ENCODE measurements at places on chromosomes 4 and X. TPM values are rescaled to one million over a fixed set of nuclear protein-coding genes. Genes with fewer than 3 reads are reported as not detected.
A peak's percentile ranks its signal among the peaks of the same experiment; 100 is the strongest.

- no peak overlapping the region for H3K4me3 ChIP-seq
- no peak for DNase-seq
- no peaks in the 10 kb centered on the region for H3K27me3 ChIP-seq
- H3K27ac ChIP-seq, result no peak overlapping the region
- no peaks in the 10 kb centered on the region for H3K36me3 ChIP-seq
Measured at GRCh38 chr4:174423257-174423944, 98.9 kb downstream of the HPGD start.

Gene ERAS
- not detected for total RNA-seq

DNA sequence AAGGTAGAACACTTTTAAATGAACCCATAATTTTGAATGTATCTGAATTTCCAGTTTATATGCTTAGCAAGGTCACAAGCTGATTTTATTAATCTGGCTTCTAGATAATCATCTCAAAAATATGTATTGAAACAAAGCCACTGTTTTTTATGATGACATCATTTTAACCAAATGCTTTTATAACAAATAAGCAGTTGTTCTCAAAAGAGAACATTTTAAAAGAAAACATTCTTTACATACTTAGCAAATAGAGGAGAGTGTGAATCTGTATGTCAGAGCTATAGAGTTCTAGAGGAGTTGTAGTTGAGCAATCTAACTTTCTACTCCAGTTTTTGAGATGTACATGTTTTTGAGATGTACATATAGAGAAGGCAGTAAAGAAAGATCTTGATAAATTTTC, 42.5 kb downstream of the LAMP2 start:
- no peaks in the 10 kb centered on the region for H3K4me1 ChIP-seq
- no peak overlapping the region for H3K27ac ChIP-seq
- DNase-seq, result no peak
- no peaks in the 10 kb centered on the region for H3K27me3 ChIP-seq
- H3K4me3 ChIP-seq, result no peak overlapping the region
- H3K36me3 ChIP-seq, result no peaks in the 10 kb centered on the region

Gene PNMA6F
- not detected for total RNA-seq

DNA sequence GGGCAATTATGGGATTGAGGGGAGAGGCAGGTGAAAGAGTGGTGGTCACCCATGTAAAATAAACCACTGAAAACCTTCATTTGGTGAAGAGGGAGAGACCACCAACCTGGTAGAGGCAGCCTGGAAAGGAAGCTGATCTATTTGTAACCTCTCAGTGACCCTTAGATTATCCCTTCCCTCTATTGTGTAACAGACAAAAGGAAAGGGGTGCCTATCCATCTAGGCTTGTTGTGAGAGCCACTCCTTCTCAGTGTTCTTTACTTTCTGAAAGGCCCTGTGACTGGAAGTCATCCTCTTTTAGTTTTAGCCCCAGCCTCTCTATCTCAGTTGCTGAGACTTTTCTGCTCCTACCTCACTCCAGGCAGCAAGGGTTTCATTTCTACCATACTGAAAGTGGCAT, 142.4 kb downstream of the TMEM164 start:
- H3K4me3 ChIP-seq, result no peak overlapping the region
- H3K27me3 ChIP-seq, result no peaks in the 10 kb centered on the region
- no peak for DNase-seq
- H3K4me1 ChIP-seq, result no peaks in the 10 kb centered on the region
- H3K36me3 ChIP-seq, result no peaks in the 10 kb centered on the region

DNA sequence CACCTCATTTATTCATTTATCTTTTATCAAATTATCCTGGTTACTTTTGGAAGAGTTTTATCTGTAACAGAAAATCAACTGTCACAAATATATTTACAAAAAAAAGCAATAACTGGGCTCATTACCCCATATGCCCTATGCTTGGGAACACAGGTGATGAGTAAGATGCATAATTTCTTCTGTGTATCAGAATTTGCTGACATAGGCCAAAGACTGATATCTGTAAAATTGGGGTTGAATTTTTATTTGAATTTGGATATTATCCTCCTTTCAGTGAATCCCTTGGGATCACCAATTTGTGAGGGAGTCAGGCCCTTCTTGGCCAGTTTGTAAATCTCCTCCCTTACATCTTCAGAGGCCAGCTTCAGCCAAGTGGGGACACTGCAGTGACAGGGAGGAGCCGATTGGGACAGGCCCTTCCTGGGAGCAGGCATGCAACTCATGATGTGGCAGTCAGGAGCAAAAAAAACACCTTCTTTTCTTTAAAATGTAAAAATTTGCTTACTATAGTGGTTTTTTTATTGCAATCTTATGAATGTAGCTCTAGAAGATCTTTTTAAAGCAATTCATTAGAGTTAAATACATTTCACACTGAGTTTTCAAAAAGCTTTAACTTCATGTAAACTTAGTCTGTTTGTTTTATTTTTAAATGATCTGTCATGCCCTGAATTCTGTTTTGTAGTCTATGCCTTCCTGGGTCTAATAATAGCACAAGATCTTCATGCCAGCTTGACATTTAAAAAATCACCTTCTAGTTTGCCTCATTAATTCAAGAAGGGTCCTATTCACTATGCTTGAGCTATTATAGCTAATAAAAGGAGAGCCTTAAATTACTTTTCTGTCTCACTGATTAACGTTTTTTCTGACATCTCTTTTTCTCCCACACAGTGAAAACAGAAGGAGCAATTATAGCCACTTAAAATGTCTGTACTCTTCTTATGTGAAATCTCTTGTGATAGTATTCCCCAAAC, 136.6 kb upstream of the SPRY1 start:
- no peaks in the 10 kb centered on the region for H3K4me1 ChIP-seq
- H3K4me3 ChIP-seq, result no peak overlapping the region
- no peak overlapping the region for H3K27ac ChIP-seq

- H3K4me1 ChIP-seq, result no peaks in the 10 kb centered on the region
- no peak overlapping the region for H3K27ac ChIP-seq
- H3K4me3 ChIP-seq, result no peak overlapping the region
- H3K27me3 ChIP-seq, result no peaks in the 10 kb centered on the region
Measured at GRCh38 chr4:99436976-99437722, 2.0 kb upstream of the ADH7 start.

GRCh38 chr4:71201057-71201456, 137.8 kb upstream of the SLC4A4 start:
- no peak for DNase-seq
- no peaks in the 10 kb centered on the region for H3K27me3 ChIP-seq
- peaks cover 4% of the 10 kb centered on the region for H3K4me1 ChIP-seq
- no peak overlapping the region for H3K27ac ChIP-seq
- H3K4me3 ChIP-seq, result no peak overlapping the region
- no peaks in the 10 kb centered on the region for H3K36me3 ChIP-seq

DNA sequence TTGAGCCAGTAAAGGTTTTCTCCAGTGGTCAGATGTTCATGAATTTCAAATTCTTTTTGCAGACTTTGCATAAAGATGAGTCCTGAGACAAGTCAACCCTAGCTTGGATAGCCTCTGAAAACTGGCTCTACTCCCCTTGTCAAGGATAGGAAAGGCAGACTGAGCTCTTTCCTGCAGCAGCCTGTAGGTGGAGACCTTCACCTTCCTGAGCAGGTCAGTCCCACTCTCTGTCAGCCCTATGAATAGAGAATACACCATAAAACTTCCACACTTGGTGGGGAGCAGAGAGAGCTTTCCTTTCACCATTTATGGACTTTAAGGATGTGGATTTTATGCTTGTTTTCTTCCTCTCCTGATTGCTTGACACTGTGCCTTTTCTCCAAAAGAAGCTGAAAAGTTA, 41.9 kb downstream of the PCDH19 start:
- no peak for DNase-seq
- H3K27me3 ChIP-seq, result no peaks in the 10 kb centered on the region
- H3K4me1 ChIP-seq, result no peaks in the 10 kb centered on the region
- H3K36me3 ChIP-seq, result no peaks in the 10 kb centered on the region
- H3K27ac ChIP-seq, result no peak overlapping the region

DNA sequence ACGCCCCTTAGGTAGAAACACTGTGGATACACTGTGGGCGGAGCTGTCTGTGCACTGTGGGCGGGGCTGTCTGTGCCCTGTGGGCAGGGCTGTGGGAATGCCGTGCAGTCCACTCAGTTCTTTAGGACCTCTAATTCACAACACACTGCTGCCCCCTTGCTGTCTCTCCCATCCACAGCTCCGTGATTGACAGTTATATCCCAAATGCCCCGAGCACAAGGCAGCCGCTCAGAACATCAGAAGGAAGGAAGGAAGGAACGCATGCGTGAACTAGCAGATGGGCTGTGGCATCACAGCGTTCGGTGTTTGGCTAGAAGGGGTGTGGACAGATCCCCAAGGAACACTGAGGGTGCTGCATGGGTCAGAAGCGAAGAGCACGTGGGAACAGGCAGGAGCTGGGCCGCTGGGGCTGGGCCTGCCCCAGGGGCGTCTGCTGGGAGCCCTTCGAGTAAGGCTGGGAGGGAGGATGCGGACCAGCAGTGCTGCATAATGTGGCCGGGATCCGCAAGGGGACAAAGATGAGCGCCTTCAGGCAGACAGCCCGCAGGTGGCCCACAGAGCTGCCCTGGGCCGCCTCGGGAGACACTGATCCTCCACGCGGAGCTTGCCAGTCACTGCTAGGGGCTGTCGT, 29.8 kb downstream of the ACOX3 start:
- H3K36me3 ChIP-seq, result peaks cover 65% of the 10 kb centered on the region
- no peak overlapping the region for H3K4me3 ChIP-seq
- peaks cover 8% of the 10 kb centered on the region for H3K4me1 ChIP-seq
- DNase-seq, result no peak
- H3K27me3 ChIP-seq, result no peaks in the 10 kb centered on the region

- H3K4me3 ChIP-seq, result no peak overlapping the region
- H3K4me1 ChIP-seq, result no peaks in the 10 kb centered on the region
- no peak for DNase-seq
- no peaks in the 10 kb centered on the region for H3K27me3 ChIP-seq
Measured at GRCh38 chr4:55173580-55173979, 48.2 kb upstream of the KDR start.

Gene PDE5A
- total RNA-seq, result 0.65 TPM

- H3K4me3 ChIP-seq, result no peak overlapping the region
- DNase-seq, result no peak
- H3K4me1 ChIP-seq, result peaks cover under 1% of the 10 kb centered on the region
- H3K27ac ChIP-seq, result no peak overlapping the region
- H3K36me3 ChIP-seq, result peaks cover 19% of the 10 kb centered on the region
Measured at GRCh38 chr4:1323635-1324442, 23.2 kb upstream of the UVSSA start.

Gene FGF16
- not detected for total RNA-seq

- H3K27me3 ChIP-seq, result no peaks in the 10 kb centered on the region
- H3K36me3 ChIP-seq, result no peaks in the 10 kb centered on the region
- no peak overlapping the region for H3K27ac ChIP-seq
Measured at GRCh38 chr4:14652522-14652921, 349.8 kb upstream of the CPEB2 start.

Gene MAGEB6
- not detected for total RNA-seq

DNA sequence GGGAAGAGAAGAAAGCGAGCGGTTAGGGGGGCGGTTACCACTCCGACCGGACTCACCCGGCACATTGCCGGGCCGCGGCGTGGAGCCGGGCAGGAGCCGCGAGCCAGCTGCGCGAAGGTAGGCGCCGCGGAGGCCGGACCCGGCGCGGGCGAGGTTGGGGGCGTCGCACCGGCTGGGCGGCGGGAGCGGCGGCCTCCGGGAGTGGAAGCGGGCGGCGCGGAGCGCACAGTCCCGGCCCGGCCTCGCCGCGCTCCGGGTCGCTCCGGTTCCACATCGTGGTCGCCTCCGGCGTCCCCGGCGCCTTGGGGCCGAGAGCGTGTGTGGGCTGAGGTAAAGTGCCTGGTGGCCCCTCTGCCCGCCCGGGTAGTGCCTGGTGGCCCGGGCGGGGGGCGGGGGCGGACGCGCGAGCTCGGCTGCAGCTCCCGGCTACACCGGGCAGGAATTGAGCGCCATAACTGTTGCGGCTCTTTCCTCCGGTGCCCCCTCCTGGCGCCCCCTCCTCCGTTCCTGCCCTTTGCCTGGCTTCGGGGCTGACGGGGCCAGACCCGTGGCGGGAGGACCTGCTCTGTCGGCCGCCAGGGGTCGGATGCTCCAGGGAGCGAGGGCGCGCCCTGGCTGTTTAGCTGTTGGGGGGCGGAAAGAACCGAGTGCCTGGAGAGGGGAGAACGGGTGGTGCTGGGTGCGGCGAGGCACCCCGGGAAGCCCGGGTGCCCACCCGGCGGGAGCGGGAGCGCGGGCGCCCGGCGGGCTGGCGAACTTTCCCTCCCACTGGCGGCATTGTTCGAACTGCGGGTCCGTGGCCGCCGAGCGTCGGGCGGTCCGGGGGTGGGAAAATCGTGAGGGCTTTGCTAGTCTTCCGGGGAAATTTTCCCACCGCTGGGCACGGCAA, 626 bp downstream of the JADE3 start:
- H3K4me3 ChIP-seq, result peak overlapping the region; percentile 39
- no peaks in the 10 kb centered on the region for H3K4me1 ChIP-seq

GRCh38 chrX:153526042-153526441, 8.6 kb downstream of the ATP2B3 start:
- no peak for DNase-seq
- no peaks in the 10 kb centered on the region for H3K27me3 ChIP-seq
- no peak overlapping the region for H3K27ac ChIP-seq

DNA sequence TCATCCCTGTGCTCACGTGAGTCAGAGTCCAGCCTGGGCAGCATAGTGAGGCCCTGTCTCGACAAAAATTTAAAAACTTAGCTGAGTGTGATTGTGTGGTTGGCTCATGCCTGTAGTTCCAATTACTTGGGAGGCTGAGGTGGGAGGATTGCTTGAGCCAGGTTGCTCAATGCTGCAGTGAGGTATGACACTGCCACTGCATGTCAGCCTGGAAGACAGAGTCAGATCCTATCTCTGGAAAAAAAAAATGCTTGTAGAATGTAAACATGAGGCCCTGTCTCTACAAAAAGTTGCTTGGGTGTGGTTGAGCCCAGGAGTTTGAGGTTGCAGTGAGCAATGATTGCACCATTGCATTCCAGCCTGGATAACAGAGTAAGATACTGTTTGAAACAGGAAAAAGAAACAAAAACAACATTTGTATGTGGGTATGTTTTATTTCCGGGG, 11.3 kb upstream of the YTHDC1 start:
- no peak for DNase-seq
- no peaks in the 10 kb centered on the region for H3K27me3 ChIP-seq
- H3K27ac ChIP-seq, result no peak overlapping the region
- H3K4me1 ChIP-seq, result peaks cover 4% of the 10 kb centered on the region

GRCh38 chrX:65920620-65921019, 119.3 kb downstream of the VSIG4 start:
- H3K27ac ChIP-seq, result no peak overlapping the region
- H3K27me3 ChIP-seq, result no peaks in the 10 kb centered on the region
- H3K4me3 ChIP-seq, result no peak overlapping the region
- peaks cover 16% of the 10 kb centered on the region for H3K4me1 ChIP-seq
- no peak for DNase-seq

DNA sequence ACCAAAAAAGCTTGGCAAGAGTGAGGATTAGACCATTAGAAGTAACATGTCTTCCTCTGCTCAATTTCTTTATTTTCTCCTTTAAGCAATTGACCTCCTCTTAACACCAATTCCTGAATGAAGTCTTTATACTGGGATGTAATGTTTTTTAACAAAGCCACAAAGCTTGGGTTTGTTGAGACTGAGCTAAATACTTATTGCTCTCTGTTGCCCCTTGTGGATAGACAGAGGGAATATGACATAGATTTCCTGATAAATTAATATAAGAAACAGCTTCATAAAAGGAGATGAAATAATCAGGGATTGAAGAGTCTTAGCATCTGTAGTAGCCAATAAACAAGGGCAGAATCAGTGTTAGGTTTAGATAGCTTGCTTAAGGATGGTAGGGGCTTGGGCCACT, 57.6 kb downstream of the CCDC160 start:
- no peaks in the 10 kb centered on the region for H3K27me3 ChIP-seq
- no peak overlapping the region for H3K27ac ChIP-seq
